Renal cortical epithelial cell (primary cell): ENCODE measurements at places on chromosomes 16 and 17.
A peak's percentile ranks its signal among the peaks of the same experiment; 100 is the strongest.

- no peak for DNase-seq
Measured at GRCh38 chr16:72646615-72647014, 401.3 kb downstream of the ZFHX3 start.

DNA sequence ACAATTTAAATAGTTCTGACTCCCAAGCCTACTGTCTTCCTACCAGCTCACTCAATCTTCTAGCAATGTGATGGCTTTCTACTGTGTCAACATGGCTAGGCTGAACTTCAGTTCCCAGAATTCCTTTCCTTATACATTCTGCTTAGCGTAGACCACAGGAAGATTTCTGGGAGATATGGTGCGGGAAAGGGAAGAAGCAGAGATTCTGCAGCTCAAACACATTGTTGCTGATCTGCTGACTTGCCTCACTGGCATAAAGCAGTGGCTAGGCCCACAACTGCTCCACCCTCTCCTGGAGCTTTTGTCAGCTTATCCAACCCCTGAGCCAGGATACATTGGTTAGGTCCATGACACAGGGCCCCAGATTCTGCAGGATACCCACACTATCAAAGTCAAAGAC lies 58.8 kb downstream of the GAS7 start:
- DNase-seq, result no peak

GRCh38 chr16:1427473-1428461 lies 3.1 kb upstream of the PERCC1 start:
- no peak for DNase-seq

GRCh38 chr16:11302977-11303376 lies 21.8 kb upstream of the PRM1 start:
- DNase-seq, result no peak

- DNase-seq, result no peak
Measured at GRCh38 chr16:85036236-85037049, 8.8 kb downstream of the KIAA0513 start.

DNA sequence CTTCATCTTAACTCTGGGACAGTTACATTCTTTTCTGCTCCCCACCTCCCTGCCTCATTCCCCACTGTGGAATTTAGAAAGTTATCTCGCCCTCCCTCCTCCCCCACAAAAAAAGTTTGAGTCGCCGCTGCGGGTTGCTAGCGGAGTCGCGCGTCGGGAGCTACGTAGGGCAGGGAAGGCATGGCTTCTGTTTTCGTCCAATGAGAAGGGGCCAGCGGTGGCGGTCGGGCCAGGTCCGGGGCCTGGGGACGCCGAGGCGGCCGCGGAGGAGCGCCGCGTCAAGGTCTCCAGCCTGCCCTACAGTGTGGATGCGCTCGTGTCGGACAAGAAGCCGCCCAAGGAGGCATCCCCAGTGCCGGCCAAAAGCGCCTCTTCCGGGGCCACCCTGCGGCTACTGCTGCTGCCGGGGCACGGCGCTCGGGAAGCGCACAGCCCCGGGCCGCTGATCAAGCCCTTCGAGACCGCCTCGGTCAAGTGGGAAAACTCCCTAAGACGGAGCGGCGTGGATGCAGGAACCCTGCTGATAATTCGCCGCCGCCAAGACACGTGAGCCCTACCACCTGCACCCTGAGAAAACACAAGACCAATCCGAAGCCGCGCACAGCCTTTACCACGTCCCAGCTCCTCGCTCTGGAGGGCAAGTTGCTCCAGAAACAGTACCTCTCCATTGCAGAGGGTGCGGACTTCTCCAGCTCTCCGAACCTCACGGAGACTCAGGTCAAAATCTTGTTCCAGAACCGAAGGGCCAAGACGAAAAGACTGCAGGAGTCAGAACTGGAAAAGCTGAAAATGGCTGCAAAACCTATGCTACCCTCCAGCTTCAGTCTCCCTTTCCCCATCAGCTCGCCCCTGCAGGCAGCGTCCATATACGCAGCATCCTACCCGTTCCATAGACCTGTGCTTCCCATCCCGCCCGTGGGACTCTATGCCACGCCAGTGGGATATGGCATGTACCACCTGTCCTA lies 8.9 kb downstream of the OR4D1 start:
- no peak for DNase-seq

GRCh38 chr17:44108440-44109311 lies 14.8 kb downstream of the HDAC5 start:
- peak; percentile 72 for DNase-seq

- DNase-seq, result peak; percentile 64
Measured at GRCh38 chr17:7436556-7437368, 1.5 kb downstream of the TMEM102 start.

- DNase-seq, result peak; percentile 89
Measured at GRCh38 chr17:7836596-7837407, 2.8 kb downstream of the KDM6B start.

- peak; percentile 86 for DNase-seq
Measured at GRCh38 chr17:55492781-55493341, 18.4 kb downstream of the SMIM36 start.

- DNase-seq, result no peak
Measured at GRCh38 chr17:81427173-81428120, 32.2 kb downstream of the BAHCC1 start.

- peak; percentile 49 for DNase-seq
Measured at GRCh38 chr16:27972500-27972899, 91.0 kb downstream of the GSG1L start.

DNA sequence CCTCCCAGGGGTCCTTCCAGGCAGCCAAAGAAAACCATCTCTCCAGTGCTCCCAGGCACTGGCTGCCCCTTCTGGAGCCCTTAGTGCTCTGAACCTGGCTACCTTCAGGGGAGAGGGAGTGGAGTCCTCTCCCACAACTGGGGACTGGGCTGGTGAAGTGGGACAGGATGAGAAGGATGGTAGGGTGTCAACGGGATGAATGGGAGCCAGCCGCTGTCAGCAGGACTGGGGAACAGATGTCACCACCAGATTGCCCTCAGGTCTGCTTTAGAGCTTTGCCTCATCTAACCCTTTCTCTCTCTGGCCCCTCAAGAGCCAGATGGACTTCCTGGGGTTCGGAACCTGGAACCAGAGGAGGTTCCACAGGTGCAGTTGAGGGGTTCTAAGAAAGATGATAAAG lies 488 bp upstream of the SEBOX start:
- no peak for DNase-seq

GRCh38 chr16:31702796-31703195 lies 170.8 kb upstream of the ZNF267 start:
- DNase-seq, result no peak

DNA sequence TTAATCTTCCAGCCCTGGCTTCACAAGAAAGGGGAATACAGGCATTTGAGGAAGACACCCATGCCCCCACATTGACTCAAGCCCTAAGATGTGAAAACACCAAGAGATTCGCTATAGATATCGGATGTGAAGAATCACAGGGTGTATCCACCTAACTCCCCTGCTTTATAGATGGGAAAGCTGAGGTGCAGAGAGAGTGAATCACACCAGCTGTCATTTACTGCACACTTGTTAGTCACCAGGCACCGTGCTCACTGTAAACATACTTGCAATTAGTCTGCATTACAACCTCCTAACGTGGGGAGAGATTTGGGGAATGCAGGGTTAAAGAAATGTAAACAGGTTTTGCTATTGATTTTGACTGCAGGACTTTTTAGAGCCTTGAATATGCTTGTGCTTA lies 325.5 kb downstream of the C16orf95 start:
- no peak for DNase-seq

DNA sequence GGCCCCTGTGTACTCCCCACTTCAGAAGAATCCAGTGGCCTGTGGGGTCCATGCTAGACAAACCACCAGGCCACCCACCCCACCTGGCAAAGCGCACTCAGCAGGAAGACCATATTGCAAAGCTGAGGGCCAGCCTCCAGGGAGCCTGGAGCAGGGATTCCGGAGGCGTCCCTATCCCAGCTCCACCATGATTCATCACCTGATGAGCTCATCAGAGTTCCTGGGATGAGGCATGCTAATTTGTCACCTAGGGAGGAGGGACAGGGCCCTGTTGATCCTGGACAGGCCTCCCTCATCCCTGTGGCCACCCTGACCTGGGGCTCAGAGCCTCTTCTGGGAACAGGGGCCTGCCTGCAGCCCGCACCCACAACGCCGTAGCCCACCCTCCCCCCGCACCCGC lies 131.6 kb upstream of the PLCG2 start:
- peak; percentile 65 for DNase-seq

DNA sequence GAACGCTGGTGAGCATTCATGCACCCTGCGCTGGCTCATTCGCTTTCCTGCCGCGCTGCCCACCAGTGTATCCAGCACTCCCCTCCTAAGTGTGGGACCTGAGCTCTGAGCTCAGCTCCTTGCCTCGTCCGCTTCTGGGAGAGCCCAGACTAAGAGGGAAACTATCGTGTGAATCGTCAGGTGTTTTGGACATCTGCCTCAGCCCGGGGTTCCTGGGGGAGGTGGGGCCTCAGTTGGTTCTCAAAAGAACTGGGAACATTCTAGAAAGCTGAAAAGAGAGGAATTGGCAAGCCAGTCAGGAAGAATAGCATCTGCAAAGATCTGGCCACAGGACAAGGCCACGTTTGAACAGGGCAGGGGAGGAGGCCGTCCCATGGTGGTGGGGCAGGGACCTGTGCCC lies 205.4 kb upstream of the CIBAR2 start:
- DNase-seq, result no peak

- DNase-seq, result peak; percentile 74
Measured at GRCh38 chr16:31141489-31142108, 6.1 kb upstream of the PRSS8 start.

DNA sequence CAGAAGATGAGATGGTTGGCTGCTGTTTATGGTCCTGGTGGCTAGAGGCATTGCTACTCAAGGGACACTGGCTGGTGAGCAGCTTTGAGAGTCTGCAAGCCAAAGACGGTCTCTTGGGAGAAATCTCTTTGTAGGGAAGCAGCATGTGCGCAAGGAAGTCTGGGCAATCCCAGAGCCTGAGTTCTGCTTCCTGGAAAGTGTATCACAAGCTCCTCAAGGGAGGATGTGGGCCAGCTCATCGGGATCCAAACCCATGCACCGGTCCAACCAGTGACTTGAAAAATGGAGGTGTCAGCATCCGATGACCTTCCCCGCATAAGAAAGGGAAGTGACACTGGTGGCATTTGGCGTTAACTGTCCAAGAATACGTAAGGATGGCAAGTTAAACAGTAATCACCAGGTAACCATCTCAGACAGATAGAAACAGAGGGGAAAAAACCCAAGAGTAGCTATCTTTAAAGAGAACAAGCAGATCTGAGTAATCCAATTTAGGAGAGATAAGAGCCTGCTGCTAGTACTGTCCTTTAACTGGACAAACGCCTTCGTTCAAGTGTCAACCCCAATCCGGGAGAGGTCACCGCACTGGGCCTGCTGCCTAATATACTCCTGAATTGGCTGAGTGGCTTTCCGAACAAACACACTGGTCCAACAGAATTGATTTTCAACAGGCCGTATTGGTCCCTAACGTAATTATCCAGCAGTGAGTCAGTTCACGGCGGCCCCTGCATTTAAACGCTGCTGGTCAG lies 303.0 kb upstream of the ZFHX3 start:
- DNase-seq, result no peak
